ENCODE measurements at places on chromosomes 5 and 9. TPM values are rescaled to one million over a fixed set of nuclear protein-coding genes. Genes with fewer than 3 reads are reported as not detected.
A peak's percentile ranks its signal among the peaks of the same experiment; 100 is the strongest.

PCDHGC5 gene
- 0.61 TPM for total RNA-seq

DNA sequence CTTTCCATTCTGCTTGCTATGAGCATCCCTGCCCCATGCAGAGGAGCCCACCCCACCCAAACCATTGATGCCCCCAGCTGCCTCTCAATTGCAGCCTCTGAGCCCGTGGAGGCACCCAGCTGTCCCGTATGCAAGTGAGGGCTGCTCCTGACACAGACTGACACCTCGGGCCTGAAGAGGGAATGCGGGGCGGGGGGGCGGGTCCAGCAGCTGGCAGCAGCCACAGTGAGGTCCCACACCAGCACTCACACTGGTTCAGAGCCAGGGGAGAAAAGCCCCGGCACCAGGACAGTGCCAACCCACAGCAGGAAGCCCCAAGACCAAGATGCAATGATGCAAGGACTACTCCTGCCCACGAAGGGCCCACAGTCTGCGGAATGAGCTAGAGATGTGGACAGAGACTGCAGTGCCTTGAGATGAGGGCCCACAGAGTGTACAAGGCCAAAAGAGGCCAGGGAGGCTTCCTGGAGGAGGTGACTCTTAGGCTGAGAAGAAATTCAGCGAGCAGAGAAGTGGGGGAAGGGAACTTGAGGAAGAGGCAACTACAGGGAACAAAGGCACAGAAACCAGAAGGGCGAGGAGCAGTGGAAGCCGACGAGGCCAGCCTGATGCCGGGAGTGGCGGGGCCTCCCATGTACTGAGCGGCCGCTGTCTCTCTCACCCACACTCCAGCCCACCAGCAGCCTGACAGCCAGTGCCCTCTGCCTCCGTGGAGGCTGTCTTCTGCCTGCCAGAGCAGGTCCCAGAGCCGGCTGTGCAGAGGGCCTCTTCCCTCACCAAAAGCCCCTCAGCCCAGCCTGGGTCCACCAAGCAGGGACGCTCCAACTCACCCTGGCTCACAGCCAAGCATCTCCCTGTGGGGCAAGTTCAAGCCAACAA lies 9.2 kb downstream of the EEIG1 start:
- peak overlapping the region; percentile 55 for H3K27ac ChIP-seq
- H3K4me3 ChIP-seq = no peak overlapping the region
- H3K36me3 ChIP-seq = no peaks in the 10 kb centered on the region
- no peak for DNase-seq
- H3K27me3 ChIP-seq = no peaks in the 10 kb centered on the region

GRCh38 chr5:110844251-110844650 lies 105.4 kb downstream of the SLC25A46 start:
- no peaks in the 10 kb centered on the region for H3K36me3 ChIP-seq
- no peak overlapping the region for H3K27ac ChIP-seq
- H3K4me3 ChIP-seq = no peak overlapping the region
- DNase-seq = no peak

DNA sequence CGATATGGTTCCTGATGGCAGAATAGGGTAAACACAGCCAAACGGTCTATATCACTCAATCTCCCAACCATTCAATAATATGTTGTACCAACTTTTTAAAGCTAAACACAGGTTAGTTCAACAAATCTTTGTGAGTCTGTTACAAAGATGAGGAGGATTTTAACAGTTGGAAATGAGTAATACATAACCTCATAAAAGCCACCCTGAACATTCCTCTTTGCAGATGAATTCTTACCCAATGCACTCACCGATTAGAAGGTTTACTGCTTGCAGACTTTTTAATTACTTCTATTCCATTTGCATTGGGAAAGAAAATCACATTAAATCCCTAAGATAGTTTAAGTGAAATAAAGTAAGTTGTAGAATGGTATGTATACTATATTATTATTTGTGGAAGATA lies 23.3 kb upstream of the TRMT10B start:
- no peaks in the 10 kb centered on the region for H3K36me3 ChIP-seq
- H3K27ac ChIP-seq = no peak overlapping the region
- no peaks in the 10 kb centered on the region for H3K27me3 ChIP-seq
- no peak overlapping the region for H3K4me3 ChIP-seq
- no peaks in the 10 kb centered on the region for H3K4me1 ChIP-seq

GRCh38 chr5:84419742-84420141 lies 35.1 kb upstream of the EDIL3 start:
- no peak for DNase-seq
- H3K4me1 ChIP-seq = no peaks in the 10 kb centered on the region
- no peaks in the 10 kb centered on the region for H3K36me3 ChIP-seq

DNA sequence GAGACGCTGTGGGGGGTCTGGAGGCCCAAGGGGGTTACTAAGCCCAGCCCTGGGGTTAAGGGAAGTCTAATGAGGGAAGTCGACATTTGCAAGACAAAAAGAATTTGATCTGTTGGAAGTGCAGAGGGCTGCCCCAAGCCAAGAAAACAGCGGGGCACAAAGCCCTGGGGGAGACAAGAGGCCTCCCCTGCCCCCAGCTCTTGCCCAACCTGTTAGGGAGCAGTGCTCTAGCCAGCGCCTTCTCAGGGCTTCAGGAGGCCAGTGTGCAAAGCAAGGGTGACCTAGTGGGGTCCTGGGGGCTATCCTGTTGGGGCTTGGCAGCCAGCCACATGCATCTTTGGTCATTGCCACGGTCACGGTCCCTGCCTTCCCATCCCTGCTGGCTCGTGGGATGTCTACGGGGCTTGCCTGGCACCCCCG lies 25.2 kb downstream of the GFI1B start:
- no peak for DNase-seq
- H3K27me3 ChIP-seq = no peaks in the 10 kb centered on the region
- no peaks in the 10 kb centered on the region for H3K4me1 ChIP-seq
- no peaks in the 10 kb centered on the region for H3K36me3 ChIP-seq
